ENCODE measurements at places on chromosomes 5 and 9.

GRCh38 chr9:21434202-21435014 is 5.8 kb upstream of the IFNA1 start:
- DNase-seq: peak; percentile 86

DNA sequence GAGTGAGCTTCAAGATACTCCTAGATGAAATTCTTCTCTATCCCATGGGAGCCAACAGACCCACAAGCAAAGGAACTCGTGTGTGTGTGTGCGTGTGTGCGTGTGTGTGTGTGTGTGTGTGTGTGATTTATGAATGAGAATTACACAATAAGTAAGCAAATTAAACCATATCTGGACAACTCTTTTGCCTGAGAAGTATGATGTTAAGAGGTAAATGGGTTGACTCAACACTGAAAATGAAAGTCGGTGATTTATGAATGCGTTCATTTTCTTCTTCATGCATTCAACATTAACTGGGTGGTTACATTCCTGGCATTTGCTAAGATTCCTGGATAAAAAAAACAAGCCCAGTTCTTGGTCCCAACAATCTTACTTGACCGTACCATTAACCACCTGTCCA is 171.3 kb upstream of the ZNF462 start:
- no peak for DNase-seq

GRCh38 chr5:4868140-4868735 is 271.9 kb upstream of the ADAMTS16 start:
- DNase-seq: peak; percentile 28

GRCh38 chr5:142529626-142530278 is 156.1 kb downstream of the FGF1 start:
- peak; percentile 75 for DNase-seq

DNA sequence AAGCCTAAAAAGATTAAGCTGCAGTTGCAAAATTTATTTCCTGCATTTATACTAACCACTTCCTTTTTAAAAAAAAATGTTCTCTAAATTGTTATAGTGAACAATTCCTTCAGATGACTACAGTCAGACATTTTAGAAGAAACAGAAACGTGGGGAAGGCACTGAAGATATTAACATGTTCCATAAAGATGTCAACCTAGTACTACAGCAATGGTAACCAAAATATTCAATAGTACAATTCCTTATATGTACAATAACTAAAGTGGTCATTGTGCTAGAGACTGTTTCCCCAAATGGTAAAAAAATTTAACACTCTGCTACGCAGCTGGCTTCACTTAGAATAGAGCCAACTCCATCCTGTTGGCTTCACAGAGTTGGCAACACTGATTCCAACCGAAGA is 97.7 kb downstream of the FNBP1 start:
- DNase-seq: no peak

- no peak for DNase-seq
These were observed 100.0 kb upstream of the PIK3R1 start for GRCh38 chr5:68115584-68115983.

GRCh38 chr5:14727928-14728458 is 63.5 kb downstream of the OTULIN start:
- no peak for DNase-seq

DNA sequence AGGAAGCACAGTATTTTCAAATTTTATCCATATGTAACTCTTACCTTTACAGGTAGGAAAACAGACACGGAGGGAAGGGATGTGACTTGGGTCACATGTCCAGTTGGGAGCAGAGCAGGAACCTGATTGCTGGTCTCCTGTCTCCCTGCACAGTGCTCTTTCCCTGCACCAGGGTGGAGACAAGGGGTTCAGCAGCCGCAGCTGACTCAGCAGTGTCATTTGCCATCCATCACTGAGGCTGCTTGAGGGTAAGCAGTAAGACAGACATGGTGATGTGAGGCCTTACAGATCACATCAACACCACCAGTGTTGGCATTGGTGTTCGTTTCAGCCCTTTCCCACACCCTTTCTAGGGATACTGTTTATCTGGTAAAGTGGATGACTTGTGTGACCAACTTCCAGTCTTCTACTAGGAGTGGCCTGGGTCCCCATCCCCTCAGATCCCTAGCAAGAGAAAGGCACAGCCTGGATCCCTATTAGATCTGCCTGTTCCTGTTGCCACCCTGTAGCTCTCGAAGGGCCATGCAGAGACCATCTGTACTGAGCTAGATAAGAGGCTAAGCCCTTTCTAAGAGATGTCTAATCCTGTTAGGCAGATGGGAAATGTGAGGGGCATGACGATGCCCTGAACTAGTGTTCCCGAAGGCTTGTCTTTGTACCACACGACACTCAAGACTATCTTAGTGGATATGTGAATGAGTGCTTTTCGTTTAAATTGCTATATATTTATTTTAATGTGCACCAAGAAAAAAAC is 29.1 kb downstream of the FRMPD1 start:
- no peak for DNase-seq

- peak; percentile 68 for DNase-seq
These were observed 23.8 kb downstream of the LVRN start for GRCh38 chr5:115985802-115986757.

DNA sequence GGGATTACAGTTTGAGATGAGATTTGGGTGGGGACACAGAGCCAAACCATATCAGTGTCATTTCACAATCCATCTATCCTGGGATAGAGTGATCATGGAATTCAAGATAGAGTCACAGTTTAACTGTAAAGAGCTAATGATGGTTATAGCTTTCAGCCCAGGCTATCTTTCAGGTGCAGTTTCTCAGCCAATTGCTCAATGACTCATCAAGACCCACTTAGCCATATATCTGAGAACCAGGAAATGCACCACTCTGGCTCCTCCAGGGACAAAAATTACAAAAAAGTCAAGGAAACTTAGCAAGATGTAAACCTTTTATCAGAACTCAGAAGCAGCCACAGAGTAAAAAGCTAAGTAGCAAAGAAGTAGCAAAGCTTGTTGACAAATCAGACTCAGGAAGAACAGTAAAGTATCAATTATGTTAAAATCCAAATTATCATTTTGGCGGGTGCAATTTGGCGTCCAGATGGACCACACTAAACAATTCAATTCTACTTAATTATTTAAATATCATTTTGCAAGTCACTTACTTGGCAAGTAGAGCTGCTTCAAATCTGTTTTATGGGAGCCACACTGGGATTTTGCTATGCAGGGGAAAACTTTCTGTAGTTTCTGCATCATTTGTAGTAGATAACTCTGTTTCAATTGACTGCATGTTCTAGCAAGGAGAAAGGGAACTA is 169.4 kb downstream of the TLE1 start:
- DNase-seq: no peak

- DNase-seq: no peak
These were observed 85.7 kb downstream of the LMX1B start for GRCh38 chr9:126699401-126699881.

GRCh38 chr5:74187757-74188156 is 452.8 kb downstream of the ENC1 start:
- no peak for DNase-seq

- no peak for DNase-seq
These were observed 38.8 kb upstream of the SEMA6A start for GRCh38 chr5:116613445-116613844.

DNA sequence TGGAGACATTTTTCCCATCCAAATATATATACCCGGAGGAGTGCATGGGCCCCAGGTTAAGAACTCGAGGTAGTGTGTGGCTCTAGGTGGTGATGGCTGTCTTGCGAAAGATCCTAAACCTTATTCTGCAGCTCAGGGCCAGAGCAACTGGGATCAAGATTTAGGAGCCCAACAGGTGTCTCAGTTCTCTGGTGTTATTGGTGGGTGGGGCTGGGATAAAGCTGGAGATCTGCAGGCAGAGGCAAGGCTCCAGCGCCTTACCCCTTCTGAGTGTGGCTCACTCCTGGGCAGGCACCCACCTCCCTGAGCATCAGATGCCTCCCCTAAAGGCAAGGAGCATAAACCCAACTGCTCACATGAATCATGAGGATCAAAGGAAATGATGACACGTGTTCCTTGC is 11.2 kb downstream of the UBE2QL1 start:
- DNase-seq: no peak

DNA sequence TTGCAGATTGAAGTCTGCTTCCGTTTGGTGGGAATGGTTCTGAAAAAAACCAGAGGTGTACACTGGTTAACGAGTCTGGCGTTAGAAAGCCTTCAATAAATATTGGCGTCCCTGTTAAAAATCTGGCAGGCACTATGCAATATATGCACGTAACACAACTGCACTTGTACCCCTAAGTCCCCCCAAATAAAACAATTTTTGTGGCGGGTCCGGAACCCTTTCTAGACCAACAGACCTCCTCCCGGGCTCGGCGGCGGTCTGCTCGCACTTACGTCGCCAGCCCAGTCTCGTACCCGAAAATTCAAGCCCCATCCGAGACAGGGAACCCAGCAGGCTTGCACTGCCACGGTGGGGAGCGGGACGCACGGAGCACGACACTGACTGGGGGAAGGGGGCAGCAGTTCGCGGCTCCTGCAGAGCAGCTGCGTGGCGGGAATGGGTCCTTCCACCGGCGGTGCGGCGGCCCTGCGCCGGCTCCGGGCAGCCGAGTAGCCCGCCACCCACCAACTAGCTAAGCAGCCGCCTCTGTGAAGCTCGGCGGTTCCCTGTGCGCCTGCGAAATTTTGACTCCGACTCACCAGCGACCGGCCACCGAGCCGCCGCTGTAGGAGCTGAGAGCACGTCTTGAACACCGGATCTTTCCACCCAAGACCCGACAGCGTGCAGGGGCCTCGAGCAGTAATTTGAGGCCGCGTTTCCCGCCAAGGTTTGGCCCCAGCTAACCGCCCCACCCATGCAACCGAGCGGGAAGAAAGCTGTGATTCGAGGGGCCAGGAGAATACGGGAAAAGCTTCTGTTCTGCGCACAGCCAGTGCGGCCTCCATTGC is 3.9 kb downstream of the MCIDAS start:
- DNase-seq: peak; percentile 19

DNA sequence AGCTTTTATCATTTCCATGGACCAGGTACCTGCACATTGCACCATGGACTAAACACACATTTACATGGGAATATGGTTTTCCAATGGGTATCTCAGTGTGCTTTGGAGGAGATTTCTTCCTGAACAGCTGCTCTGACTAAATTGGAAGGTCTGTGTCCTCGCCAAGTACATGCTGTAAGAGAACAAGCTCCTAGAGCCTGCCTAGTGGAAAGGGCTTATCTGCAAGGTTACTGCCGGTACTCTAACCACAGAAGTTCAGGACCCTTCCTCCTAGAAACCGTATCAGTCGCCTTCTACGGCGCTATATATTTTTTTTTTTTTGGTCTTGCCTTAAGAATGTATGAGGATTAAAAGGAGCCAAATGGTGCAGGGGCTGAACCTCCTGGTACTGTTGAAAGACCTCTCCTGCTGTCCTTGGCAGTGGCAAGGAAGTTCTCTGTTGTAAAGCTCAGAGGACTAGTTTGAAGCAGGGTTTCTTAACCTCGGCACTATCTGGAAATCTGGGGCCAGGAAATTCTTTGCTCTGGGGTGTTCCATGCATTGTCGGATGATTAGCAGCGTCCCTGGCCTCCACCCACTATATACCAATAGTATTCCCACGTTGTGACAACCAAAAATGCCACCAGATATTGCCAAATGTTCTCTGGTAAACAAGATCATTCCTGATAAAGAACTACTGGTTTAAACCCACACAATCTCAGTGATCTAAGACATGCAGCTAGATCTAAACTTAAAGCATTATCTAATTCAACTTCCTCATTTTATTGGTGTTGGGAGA is 107.4 kb downstream of the FBXO38 start:
- DNase-seq: no peak

DNA sequence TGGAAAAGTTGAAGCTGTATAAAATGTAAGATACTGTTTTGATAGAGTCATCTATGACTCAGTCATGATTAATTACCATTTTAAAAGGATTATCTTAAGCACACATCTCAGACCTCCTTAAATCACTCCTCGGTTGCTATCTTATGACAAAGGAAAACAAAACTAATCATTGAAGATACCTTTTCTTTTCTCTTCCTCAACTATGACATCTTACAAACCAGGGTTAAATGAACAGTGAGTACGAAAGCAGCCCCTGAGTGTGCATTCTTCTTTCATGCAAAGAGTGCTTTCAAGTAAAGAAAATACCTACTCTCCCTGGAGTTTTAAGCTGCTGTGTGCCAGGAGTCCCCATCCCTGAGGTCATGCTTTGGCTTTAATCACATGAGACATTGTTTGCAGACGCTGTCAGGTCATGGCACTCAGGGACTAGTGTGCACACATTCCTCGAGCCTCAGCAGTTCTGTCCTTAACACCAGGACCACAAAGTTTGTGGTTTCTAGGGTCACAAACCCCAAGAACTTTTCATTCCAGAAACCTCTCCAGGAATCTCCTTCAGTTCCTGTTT is 86.7 kb upstream of the ICE1 start:
- DNase-seq: peak; percentile 58

DNA sequence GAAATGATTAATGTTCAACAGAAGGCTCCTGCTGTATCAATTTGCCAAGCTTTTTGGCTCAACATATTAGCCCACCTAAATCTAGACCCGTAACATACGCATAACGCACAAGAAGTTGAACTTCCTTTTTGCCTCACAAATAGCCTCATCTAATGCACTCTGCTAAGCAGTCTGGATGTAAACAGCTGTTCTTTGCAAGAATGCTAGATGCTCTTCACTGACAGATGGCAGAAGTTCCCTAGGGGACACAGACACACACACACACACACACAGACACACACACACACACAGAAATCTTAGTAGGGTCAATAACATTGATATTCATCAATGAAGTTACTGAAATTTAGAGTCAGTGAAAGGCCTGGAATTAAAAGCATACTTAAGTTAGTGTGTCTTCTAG is 13.2 kb upstream of the PCA3 start:
- no peak for DNase-seq

DNA sequence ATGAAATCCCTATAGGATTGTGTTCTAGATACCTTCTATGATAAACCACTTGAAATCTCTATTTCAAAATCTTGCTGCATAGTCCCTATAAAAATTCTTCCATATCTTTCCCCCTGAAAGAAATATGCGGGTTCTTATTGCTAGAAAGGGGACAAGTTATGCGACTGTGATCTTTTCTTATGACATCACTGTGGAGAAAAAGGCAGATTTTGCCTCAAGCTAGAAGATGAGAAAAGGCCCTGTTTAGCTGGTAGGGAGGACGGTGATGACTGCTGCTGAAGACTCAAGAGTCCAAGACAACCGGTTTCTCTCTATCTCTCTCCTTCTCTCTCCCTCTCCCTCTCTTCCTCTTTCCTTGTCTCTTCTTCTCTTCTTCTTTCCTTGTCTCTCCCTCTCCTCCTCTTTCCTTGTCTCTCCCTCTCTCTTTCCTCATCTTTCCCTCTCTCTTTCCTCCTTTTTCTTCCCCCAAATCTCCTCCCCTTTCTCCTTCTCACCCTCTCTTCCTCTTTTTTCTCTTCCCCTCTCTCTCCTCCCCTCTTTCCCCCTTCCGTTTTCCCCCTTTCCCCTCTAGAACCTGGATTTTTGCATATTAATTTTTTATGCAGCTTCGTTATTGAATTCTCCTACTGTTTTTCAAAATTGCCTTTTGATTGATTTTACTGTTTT is 5.3 kb downstream of the OR2S2 start:
- DNase-seq: no peak

DNA sequence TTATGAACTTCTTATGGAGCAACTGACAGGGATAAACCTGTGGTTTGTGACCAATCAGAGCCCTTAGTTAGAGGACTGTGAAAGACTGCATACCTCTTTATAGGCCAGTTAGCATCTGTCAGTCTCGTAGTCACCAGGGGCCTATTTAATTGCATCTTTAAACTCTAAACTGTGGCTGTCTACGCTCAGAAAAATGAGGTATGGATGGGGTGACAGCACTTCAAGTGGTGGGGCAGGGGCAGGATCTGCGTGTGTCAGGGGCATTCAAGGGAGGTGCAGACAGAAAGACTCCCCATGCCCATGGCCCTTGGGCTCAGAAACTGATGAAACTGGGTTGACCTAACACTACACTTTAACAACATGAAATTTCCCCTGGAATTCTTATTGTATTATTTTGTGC is 132.6 kb upstream of the TBCA start:
- DNase-seq: no peak

GRCh38 chr5:149038336-149039080 is 24.4 kb downstream of the SH3TC2 start:
- no peak for DNase-seq
